Pulmonary artery endothelial cell (primary cell): ENCODE measurements at places on chromosomes 12 and 14.
A peak's percentile ranks its signal among the peaks of the same experiment; 100 is the strongest.

DNA sequence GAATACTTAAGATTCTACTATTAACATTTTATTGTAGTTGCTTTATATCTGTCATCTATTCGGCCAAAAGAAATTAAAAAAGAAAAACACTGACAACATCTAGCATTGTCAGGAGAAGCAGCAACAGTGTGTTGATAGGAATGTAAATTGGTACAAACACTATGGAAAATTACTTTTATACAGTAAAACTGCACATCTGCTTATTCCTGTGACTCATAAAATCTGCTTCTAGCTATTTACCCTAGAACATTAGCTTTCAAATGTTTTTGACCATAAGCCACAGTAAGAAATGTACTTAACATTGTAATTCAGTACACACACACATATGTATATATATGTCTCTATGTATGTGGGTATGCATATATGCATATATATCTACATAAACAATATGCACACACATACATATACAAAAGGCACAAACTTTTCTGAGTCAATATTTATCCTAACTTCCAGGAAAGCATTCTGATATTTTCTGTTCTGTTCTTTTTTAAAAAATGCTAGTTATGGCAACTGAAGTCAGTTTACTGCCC, 278.9 kb upstream of the GARIN2 start:
- DNase-seq = no peak

DNA sequence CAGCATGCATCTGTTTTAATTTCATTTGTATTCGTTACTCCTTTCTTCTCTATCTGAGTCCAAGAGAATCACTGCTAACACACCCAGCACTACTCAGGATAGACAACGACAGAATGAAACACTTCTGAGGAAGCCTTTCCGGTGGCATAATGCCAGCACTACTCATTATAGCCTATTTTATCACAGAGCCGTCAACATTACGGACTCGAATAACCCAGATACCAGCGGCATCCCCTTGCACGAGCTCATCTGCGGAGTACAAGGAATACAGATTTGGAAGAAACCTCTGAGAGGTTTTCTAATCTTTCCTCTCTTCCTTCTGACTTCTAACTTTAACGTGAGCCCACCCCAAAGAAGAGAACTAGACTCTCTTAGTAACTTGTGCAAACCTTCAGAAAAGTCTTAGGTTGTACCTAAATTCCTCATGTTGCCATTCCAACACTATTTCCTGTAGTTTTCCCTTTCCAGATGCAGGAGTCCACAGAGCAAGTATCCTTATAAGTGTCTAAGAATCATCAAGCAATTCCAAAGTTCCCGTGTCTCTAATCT, 248.1 kb downstream of the APAF1 start:
- DNase-seq = no peak

DNA sequence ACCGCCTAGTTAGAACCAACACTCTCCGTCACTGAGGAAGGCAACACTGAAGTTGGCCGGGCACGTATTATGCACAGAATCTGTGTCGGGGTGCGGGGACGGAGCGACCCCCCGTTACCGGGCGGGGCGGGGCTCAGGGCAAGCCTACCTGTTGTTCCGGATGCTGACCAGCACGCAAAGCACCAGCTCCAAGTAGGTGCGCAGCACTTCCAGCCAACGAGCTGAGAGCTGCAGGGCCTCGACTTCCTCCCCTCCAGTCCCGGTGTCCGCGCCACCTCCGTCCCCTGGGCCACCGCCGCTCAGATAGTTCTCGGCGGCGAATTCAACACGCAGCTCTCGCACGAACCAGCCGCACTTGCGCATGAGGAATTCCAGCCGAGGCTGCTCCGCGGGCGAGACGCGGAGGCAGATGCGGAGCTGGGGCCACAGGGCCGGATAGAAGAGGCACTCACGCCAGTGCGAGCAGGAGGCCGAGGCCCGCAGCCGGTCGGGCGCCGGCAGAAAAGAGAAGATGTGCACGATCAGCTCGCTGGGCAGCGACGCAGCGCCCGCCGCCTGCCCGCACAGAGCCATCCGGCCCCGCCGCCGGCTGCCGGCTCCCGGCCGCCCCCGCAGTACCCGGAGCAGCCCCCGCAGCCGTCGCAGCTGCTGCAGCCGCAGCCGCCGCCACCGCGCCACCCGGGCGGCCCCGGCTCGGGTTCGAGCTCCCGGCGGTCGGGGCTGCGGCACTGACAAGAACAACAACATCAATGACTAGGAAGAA, 636 bp downstream of the FBXO33 start:
- no peak for DNase-seq

DNA sequence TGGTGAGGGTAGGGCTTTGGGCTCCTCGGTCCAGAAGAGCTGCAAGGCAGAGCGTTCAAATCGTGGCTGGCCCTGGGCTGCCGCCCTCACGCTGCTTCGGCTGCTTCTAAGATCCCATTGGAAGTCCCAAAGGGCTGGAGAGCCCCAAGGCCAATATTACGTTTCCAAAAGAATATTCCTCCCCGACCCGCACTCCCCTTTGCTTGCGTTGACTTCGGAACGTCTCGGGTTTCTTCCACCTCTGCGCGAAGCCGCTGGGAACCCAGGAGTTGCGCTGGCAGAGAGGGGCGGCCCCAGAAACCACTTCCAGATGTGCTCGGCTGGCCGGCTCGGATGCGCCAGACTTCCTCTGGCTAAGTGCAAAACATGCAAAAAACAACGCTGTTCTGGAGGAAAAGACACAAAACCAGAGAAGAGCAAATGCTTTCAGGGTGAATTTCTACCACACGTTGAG, at the start of gene GLT8D2:
GLT8D2 (minus strand) TSS at position 285 of the 454 bp plus-strand sequence. CDS start 30,539 bp downstream, outside the sequence.
- DNase-seq = no peak

- peak; percentile 7 for DNase-seq
Observed at GRCh38 chr12:12191008-12191407, 75.8 kb downstream of the LRP6 start.

GRCh38 chr14:30305346-30305745, 253.6 kb upstream of the G2E3 start:
- DNase-seq = no peak

DNA sequence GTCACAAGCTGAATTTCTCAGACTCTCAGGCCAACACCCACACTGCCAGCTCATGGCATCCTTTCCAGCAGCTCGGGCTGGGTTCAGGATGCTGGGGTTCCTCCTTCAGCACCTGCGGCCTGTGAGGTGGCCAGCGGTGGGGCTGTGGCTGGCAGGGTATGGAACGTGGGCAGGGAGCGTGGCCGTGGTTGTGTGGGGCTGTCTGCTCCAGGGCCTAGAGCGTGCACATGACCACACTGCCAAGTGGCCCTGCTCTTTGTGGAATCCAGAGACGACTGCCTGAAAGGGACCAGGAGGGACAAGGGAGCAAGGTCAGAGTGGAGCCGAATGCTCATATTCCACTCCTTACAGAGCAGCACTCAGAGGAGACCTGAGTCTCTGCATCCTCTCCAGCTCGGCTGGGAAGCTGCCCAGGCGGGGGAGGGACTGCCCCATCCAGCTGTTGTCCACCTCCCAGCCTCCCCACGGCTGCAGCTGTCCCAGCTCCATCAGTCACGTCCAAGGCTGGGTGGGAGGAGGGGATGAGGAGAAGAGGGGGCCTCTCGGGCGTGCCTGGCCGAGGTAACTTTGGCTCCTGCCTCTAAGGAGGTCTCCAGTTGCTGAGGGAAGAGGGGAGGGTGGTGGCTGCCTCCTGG, 71.3 kb downstream of the TSPAN9 start:
- DNase-seq = no peak

- DNase-seq = no peak
Observed at GRCh38 chr12:56994231-56994746, 12.1 kb downstream of the ZBTB39 start.

GRCh38 chr14:96052541-96053247, 13.5 kb downstream of the C14orf132 start:
- DNase-seq = no peak

DNA sequence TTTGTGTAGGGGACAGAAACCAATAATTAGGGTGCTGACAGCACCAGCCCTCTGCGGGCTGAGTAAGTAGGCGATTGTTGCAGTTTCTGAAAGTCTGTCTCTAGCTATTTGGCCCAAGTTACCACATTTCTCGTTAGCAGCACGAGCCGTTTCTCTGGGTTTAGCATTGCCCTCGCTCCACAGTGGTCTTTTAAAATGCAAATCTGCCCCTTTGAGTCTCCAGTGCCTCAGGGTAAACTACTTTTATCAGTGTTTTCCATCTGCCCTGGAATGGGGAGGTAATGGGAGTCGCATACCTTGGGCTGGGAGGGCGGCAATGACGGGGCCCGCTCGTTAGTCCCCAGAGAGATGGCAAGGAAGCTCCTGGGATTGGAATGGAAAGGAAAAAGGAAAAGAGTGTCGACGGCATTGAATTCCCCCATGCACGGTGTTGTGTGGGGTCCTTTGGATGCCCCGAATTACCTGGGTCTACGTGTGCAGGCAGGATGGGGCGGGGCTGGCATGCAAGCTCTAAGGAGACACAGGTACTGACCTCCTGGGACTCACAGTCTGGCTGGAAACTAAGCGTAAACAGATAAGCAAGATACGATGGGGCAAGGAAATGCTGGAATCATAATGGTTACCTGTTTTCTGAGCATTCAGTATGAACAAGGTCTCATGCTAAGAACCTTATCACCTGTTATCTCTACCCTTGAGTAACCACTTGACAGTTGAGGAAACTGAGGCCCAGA, 131.8 kb upstream of the MAP1LC3B2 start:
- no peak for DNase-seq

DNA sequence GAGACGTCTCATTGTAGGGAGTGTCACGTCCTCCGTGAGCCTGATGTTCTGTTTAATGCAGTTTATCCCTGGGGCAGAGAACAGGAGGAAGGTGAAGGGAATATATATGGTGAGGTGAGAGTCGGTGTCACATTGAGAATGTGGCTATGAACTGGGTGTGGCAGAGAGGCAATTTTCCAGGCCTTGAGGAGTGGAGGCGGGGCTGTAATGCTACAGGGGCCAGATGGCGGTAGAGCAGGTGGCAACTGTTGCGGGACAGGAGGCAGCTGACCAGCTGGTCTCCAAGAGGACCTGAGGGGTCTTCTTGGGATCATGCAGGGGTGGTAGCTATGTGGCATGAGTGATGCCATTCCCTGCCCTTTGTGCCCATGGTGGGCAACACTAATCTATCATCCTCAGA, 59.6 kb downstream of the CACNA1C start:
- DNase-seq = no peak

DNA sequence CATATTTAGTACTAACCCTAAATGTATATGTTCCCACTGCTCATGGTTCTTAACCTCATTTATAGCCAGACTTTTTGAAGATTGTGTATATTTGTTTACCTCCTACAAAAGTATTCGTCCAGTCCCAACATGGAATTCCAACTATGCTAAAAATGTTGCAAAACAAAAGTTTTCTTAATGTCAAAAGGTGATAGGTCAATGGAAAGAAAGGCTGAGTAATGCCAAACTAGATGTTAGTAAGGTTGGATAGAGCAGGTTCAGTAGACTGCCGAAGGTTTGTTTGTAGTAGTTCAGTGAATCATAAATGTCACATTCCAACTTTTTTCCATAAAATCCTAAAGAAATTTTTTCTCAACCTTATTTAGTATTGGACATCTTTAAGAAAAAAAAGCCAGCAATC, 874.5 kb downstream of the FLRT2 start:
- no peak for DNase-seq

- no peak for DNase-seq
Observed at GRCh38 chr12:101045486-101046464, 164.3 kb downstream of the SLC5A8 start.

DNA sequence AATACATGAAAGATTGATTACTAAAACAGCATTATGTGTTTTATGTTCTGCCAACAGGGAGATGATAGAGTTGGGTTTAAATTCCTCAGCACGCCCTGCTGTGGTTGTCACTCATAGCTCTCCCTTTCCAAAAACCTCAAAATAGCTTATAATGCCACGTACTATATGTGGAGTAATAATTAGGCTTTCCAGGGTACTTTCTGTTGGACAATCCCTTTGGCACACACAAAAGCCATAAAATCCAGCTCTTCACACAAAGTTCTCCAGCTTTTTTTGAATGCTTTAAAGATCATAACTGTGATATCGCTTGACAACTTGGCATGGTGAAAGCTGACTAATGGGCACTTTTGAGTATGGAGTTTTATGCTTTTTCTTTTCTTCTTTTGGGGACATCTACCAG, 145.3 kb upstream of the DCN start:
- no peak for DNase-seq

DNA sequence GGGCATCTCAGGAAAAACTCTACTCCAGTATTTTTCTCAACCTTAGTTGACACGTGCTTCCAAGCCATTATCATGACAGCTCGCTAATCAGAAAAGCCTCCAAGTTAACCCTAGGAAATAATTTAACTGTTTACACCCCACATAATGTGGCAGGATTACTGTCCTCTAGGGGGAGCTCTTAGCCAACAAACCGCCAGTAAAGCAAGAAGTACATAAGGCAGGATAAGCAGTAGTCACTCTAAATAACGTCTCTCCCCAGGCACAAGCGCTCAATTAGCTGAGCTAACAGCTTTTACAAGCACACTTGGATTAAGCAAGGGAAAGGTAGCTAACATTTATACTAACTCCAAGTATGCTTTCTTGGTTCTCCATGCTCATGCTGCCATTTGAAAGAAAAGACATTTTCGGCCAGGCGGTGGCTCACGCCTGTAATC, 22.8 kb downstream of the APOBEC1 start:
- no peak for DNase-seq

- no peak for DNase-seq
Observed at GRCh38 chr12:20557096-20557495, 138.0 kb upstream of the SLCO1C1 start.

- DNase-seq = no peak
Observed at GRCh38 chr12:10331642-10332239, 24.1 kb downstream of the KLRD1 start.

- no peak for DNase-seq
Observed at GRCh38 chr14:82855912-82856391, 1322.3 kb upstream of the SEL1L start.

GRCh38 chr14:50354527-50354926, 42.2 kb downstream of the CDKL1 start:
- no peak for DNase-seq

DNA sequence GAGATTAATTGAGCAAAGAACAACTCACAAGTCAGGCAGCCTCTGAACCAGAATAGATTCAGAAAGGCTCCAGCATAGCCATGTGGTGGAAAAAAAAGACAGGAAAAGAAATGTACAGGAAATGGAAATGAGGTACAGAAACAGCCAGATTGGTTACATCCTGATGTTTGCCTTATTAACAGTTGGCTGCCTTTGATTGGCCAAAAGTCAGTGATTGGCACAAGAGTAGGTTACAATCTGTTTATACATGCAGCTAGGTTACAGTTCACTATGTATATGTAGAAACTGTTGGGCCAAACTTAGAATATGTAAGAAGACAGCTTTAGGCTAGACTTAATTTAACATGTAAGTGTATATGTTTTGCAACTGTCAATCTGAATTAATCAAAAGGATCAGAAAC, 118.9 kb downstream of the UNC79 start:
- no peak for DNase-seq

- DNase-seq = no peak
Observed at GRCh38 chr12:54147186-54147585, 41.6 kb downstream of the SMUG1 start.

- no peak for DNase-seq
Observed at GRCh38 chr14:77529213-77529612, 30.6 kb upstream of the ISM2 start.

DNA sequence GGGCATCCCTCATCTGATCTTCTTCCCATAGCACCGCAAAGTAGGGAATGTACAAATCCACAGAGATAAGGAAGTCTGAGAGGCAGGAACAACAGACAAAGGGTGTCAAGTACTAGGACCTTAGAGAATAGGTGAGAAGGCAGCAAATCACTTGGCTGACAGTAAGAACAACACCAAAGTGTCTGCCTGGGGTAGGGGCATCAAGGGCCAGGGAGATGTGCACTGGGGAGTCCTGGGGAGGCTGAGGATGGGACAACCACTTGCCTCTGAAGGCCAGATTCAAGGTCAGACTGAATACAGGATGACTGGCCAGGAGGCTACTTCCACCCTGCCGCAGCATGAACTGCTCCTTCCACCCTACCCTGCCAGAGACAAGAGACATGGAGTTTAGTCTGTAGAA, 1040.8 kb downstream of the BCL11B start:
- DNase-seq = no peak
